ENCODE measurements at places on chromosomes 7 and 10.

- DNase-seq = no peak
Measured at GRCh38 chr10:114996542-114996941, 58.5 kb downstream of the TRUB1 start.

GRCh38 chr10:34748357-34748756 lies 66.7 kb downstream of the PARD3 start:
- DNase-seq = no peak

- DNase-seq = no peak
Measured at GRCh38 chr10:133158437-133158755, 1.6 kb upstream of the KNDC1 start.

DNA sequence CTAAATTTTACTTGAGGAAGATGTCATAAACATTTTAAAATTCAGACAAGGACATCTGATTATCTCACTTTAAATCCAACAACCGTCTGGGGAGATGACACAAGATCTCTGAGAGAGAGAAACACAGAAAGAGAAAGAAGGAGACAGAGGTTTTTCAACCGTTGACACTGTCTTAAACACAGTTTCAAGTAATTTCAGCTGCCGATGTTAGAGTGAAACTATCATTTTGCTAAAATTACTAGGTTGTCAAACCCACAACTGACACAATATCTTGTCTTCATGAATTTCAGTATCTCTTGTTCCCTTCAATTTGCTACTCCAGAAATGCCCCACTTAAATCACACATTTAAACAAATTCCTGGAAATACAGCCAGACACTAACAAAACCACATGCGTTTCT lies 174.8 kb downstream of the RAPGEF5 start:
- DNase-seq = no peak

DNA sequence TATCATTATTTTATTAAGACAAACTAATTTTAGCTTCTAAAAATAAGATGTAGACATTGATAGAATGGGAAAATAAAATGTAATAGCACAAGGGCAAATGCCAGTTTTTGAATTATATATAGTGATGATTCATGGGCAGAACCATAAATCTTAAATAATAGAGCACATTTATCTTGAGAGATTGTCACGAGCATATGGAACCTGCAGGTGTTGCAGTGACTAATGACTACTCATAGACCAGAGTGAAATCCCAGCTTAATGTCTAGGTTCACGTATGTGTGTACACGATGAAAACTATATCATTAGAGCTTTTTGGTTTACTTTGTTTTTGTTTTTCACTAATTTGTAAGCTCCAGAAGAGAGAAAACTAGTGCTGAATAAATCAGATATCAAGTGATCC lies 150.2 kb upstream of the CACNA2D1 start:
- no peak for DNase-seq

DNA sequence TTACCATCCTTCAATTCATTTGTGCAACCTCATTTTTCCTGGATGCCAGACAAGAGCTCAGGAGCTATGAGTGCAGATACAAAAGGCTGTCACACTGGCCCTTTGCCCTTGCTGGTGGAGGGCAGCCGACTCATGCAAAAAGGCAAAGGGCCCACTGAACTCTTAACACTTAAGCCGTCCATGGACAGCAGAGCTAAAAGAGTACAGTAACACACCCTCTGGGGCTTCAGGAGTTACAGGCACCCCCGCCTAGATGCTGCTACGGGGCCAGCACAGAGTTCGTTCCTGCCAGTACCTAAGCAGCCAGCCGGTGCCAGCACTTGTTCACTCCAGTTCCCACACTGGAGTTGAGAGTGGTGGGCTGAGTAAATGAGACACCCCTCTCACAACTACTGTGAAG lies 69.9 kb upstream of the MRLN start:
- no peak for DNase-seq

GRCh38 chr10:101113890-101114403 lies 17.2 kb upstream of the TLX1 start:
- no peak for DNase-seq

DNA sequence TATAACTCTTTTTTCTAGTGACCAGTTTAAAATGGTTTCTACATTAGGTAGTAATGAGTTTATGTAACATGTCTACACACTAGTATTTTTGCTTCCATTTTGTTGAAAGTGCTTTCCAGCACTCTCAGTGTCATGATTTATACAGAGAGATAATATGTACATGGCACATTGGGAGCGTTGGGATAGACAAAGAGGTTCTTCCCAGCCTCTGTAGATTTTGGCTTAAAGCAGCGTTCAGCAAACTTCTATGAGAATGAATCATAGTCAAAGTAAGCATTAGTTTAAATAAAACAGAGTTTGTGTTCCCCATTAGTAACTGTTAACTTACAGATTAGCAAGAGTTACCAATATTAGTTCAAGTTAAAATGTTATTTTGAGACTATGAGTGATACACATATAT lies 43.9 kb downstream of the SEPTIN14 start:
- no peak for DNase-seq

DNA sequence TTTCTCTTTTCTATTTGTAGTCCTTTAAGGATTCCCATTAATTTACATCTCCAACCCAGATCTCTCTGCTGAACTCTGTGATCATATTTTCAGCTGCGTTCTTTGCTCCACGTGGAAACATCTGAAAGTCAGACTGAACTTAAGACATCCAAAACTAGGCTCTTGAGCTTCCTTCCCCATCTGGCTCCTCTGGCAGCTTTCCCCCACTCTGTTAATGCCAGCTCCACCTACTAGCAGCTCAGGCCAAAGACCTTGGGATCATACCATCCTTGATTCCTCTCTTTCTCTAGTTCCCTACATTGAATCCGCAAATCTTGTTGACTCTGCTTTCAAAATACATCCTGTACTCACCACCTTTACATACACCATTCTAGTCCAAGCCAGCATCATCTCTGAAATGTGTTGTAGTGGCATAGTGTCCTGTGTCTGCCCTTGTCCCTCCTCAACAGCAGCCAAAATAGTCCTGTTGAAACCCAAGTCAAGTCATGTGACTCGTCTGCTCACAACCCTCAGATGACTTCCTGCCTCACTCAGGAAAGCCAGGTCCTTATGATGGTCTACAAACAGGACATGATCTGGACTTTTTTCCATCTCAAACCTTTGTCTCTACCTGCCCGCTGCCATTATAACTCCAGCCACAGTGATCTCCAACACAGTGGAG lies 7.0 kb downstream of the REEP3 start:
- DNase-seq = no peak

DNA sequence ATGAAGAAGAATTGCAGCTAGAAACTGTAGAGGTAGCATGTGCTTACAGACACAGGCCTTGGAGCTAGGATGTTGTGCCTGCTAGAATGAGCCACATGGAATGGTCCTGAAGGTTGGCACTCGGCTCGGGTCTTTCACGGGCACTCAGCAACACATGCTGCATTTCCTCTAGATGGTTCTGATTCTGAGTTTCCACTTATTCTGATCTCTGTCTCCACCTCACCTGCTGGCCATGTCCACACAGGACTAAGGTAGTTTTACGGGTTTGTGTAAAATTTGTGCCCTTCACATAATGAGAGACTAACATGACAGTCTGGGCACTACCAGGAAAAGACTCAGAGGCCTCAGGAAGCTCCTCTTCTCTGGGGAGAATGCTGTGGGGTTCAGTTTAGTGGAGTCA lies 444.8 kb upstream of the MKI67 start:
- no peak for DNase-seq

DNA sequence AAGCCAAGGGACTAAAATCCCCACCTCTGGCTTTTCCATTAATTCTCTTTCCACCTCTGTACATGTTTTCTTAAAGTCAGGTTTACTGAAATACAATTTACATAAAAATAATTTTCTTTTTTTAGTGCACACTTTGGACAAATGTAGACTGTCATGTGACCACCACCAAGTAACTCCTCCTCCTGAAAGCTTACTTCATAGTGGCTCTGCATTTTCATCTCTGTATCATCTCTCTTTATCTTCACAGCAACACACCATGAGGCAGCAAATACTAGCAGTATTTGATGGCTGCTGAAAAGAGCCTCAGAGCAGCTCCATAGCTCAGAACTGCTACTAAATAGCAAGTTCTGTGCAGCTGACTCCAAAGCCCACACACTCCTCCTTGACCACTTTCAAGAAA lies 17.3 kb downstream of the WDFY4 start:
- DNase-seq = no peak

- DNase-seq = no peak
Measured at GRCh38 chr10:75050149-75050919, 61.1 kb upstream of the SAMD8 start.

DNA sequence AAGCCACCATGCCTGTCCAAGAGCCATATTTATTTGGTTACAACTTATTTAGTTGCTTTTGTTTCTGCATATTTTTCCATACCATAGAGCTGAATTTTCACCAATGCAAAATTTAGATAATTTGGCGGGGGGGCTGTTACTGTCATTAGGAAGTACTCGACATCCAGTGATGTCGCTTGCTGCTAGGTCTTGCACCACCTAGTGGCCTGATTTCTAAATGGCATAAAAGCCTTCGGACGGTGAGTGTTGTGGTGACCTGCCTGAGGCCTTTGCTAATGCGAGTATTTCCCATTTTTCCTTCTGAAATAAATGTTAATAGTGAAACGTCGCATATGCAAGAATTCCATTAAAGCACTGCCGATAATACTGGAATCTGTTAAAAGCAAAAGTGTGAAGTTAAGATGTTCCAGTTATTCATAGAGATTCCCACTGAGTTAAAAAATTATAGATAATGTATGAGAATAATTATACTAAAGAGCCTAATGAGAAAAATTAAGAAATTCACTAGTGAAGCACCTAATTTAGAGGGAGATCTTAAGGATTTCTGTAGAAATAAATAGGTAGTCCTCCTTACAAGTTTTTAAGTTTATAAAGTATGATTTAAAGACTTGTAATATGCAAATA lies 86.1 kb upstream of the DNAJB6 start:
- DNase-seq = no peak

GRCh38 chr10:133334503-133335245 lies 2.0 kb downstream of the CALY start:
- no peak for DNase-seq

DNA sequence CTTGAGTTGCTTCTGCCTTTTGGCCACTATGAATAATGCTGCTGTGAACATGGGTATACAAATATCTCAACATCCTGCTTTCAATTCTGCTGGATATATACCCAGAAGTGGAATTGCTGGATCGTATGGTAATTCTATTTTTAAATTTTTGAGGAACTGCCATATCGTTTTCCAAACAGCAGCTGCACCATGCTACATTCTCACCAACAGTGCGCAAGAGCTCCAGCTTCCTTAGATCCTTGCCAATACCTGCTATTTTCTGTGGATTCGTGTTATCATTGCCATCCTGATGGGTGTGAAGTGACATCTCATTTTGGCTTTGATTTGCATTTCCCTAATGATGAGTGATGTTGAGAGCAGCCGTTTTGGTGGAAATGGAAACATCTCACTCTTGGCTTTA lies 26.7 kb downstream of the FRMD4A start:
- DNase-seq = no peak

- DNase-seq = no peak
Measured at GRCh38 chr10:4590807-4591206, 235.2 kb upstream of the AKR1E2 start.

GRCh38 chr10:78260680-78261079 lies 227.0 kb downstream of the RPS24 start:
- no peak for DNase-seq

DNA sequence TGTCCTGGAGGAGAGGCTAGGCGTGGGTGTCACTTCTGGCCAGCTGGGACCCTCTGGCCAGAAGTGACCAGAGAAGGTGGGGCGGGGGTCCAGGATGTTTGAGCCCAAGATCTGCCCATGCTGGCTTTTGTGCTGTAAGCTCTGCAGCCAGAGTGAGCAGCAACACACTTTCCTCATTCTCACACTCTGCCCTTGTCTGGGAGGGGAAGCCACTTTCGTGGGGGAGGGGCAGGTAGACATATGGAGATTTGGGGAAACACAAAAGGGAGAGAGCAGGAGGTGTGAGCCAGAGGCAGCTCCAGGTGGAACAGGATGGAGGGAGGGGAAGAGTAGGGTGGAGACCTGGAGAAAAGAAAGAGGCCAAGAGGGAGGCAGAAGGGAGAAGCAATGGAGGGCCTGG lies 31.5 kb upstream of the ADCYAP1R1 start:
- no peak for DNase-seq

DNA sequence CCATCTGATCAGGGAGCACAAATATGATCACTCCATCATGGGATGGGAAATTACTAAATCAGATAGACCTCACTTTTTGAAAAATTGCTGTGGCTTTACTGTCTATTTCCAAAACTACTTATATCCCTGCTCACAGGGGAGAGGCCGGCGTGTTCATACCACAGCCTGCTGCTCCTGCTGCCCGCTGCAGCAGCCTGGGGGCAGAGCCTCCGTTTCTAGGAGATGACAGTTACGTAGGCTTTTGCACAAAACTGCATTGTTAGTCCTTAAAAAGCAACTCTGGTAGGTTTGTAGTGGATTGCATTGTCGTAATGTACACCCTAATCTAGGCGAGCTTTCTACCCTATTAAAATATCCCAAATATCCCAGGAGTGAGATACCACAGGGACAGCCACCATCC lies 203.7 kb downstream of the EBF3 start:
- no peak for DNase-seq

- DNase-seq = no peak
Measured at GRCh38 chr10:71392292-71392691, 4.4 kb upstream of the CDH23 start.

GRCh38 chr10:100506596-100507356 lies 12.9 kb downstream of the SEC31B start:
- DNase-seq = no peak

- DNase-seq = no peak
Measured at GRCh38 chr7:156147756-156148504, 335.7 kb upstream of the SHH start.

DNA sequence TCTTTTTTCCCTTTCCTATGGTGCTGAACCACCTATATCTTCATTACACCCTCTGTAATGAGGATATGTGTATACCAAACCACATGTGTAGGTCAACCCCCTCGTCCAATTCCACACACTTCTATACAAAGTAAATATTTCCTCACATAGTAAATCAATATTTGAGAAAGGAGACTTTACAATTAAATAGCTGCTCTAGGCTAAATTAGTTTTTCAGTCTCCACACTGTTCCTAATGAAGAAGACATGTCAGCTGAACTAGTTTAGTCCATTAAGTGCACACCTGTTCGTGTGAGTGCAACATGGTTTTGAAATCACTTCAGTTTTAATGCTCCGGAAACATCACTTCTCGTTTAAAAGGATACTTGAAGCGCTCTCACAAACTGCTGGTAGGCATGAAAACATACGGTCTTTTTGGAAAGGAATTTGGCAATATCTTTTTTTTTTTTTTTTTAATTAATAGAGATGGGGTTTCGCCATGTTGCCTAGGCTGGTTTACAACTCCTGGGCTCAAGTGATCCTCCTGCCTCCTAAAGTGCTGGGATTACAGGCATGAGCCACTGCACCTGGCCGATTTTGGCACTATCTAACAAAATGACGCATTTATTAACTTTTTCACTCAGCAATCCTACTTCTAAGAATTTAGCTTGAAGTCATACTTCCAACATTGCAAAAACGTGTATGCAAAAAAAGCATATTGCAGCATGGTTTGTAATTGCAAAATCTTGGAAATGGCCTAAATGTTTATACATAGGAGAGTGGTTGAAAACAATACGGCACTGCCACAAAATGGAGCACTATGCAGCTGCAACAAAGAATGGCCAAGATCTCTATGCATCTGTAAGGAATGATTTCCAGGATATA lies 2.1 kb upstream of the XRCC2 start:
- no peak for DNase-seq
